ENCODE measurements at places on chromosomes 3 and 15. TPM values are rescaled to one million over a fixed set of nuclear protein-coding genes. Genes with fewer than 3 reads are reported as not detected.

Gene USP4
- 21.6 TPM for total RNA-seq

Gene ACOX2
- 12.1 TPM for total RNA-seq

Gene XCR1
- total RNA-seq: not detected

Gene SH2D7
- total RNA-seq: not detected

Gene JAGN1
- total RNA-seq: 15.1 TPM

Gene OXTR
- 310 TPM for total RNA-seq

Gene RUBCN
- 28.1 TPM for total RNA-seq

Gene LEKR1
- 0.97 TPM for total RNA-seq

Gene ZNF80
- not detected for total RNA-seq

Gene SERINC4
- total RNA-seq: under 0.01 TPM

Gene KLHL40
- total RNA-seq: not detected

Gene ATG7
- 131 TPM for total RNA-seq

Gene AMT
- 1.3 TPM for total RNA-seq

Gene SPATA12
- not detected for total RNA-seq

Gene ZBED2
- not detected for total RNA-seq

Gene DAZL
- total RNA-seq: not detected

Gene C2CD4A
- not detected for total RNA-seq

Gene SLC22A13
- total RNA-seq: 0.43 TPM

Gene GNB4
- 87.2 TPM for total RNA-seq

Gene DUOXA2
- total RNA-seq: not detected

Measured in fibroblast of villous mesenchyme (primary cell).